C1 segment of cervical spinal cord (tissue), 14 donors: ENCODE measurements at places on chromosomes 11 and 22.

DNA sequence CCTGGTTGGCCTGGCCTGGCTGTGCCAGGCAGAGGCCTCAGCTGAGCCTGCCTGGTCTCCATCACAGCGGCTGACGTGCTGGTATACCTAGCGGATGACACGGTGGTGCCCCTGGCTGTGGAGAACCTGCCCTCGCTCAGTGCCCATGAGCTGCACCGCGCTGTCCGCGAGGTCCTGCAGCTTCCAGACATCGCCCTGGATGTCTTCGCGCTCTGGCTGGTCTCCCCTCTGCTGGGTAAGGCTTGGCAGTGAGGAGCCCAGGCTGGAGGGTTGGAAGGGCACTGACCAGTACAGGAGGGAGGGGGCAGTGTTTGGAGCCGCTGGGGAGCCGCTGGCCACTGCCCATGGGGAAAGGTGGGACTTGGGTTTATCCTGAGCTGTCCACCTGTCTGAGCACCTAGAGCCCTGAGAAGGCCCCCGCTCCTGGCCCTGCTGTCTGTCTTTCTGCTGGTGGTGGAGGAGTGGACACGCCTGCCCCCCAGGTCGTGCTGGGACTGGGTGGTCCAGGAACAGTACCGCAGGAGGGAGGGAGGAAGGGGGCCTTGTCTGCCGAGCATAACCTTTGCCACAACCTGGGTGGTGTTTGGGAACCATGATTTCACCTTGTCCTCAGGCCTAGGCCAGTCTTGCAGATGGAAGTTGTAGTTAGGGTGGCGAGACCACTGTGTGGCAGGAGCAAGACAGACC, 3.0 kb downstream of the FRMD8 start:
- no peak for DNase-seq

- DNase-seq, result no peak
Observed at GRCh38 chr22:21961886-21962654, 9.4 kb upstream of the PPM1F start.

DNA sequence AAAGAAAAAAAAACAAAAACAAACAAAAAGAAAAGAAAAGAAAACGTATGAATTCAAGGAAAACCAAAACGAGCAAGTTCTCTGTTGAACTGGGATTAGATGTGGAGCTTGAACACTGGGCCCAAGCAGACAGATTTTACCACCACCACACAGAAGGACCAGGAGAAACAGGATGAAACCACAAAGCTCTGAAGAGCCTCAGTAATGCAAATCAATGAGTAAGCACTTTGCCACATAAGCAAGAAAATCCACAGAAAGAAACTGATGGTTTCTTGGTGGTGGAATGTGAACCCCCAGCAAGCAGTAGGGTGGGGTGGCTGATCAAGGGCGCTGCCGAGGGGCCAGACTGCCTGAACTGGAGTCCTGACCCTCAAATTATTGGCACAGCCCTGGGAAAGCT, 50.9 kb upstream of the NFRKB start:
- no peak for DNase-seq

DNA sequence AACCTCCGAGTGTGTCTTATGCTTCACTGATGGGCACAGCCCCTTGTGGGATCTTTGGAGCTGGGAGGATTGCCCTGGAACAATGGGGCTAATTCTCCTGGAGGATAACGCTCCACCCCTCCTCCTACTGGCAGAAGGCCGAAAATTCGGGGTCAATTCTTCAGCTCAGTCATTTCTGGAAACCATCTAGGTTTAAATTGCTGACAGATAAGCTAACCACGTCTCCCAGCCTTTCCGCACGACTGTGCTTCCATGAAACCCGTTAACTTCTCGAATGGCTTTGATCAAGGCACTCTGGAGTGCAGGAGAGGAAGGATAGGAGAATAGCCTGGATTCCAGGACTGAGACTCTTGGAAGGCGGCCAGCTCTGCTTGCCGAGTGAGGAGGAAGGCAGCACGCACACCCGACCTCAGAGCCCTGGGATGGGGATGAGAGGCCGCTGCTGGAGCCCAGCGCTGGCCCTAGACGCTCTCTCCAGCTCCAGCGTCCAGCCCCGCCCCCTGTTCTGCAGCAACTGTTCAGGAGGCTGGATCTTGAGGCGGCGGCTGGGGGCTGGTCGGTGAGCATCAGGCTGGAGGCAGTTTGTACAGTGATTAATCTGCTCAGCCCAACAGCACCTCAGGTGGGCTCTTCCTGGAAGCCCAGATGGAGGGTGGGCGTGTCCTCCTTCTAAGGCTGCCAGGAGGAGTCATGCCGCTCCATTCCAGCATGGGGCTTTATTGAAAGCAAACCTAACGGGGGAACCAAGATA, 176.7 kb upstream of the NCAM1 start:
- DNase-seq, result no peak

GRCh38 chr11:126573325-126573978, 218.0 kb downstream of the ST3GAL4 start:
- DNase-seq, result no peak

GRCh38 chr11:44833877-44834452, 107.2 kb downstream of the TSPAN18 start:
- no peak for DNase-seq

DNA sequence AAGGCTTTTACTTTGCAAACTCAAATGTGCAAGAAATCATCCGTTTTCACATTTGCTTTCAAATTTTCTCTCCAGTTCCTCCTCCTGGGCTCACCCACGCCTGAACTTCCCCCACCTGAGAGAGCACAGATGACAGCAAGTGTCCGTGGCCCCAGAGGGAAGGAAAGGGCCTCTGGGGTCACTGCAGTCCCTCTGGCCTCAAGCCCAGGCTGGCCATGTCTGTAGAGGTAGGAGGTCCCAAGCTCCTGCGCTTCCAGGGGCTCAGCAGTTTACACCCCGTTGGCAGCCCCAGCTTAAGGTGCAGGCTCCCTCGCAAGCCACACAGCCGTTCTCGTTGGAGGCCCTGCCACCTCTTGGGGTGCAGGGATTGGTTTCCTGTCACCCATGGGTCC, 40.5 kb upstream of the PRDM11 start:
- no peak for DNase-seq

GRCh38 chr11:73312851-73313327, 4.8 kb downstream of the ARHGEF17 start:
- DNase-seq, result no peak

- no peak for DNase-seq
Observed at GRCh38 chr22:43313244-43313889, 29.8 kb downstream of the SCUBE1 start.

GRCh38 chr11:62505059-62505439, 41.6 kb downstream of the AHNAK start:
- peak; percentile 12 for DNase-seq

GRCh38 chr11:132852361-132852760, 679.9 kb downstream of the OPCML start:
- no peak for DNase-seq

- no peak for DNase-seq
Observed at GRCh38 chr11:74072721-74073120, 63.8 kb upstream of the UCP3 start.

DNA sequence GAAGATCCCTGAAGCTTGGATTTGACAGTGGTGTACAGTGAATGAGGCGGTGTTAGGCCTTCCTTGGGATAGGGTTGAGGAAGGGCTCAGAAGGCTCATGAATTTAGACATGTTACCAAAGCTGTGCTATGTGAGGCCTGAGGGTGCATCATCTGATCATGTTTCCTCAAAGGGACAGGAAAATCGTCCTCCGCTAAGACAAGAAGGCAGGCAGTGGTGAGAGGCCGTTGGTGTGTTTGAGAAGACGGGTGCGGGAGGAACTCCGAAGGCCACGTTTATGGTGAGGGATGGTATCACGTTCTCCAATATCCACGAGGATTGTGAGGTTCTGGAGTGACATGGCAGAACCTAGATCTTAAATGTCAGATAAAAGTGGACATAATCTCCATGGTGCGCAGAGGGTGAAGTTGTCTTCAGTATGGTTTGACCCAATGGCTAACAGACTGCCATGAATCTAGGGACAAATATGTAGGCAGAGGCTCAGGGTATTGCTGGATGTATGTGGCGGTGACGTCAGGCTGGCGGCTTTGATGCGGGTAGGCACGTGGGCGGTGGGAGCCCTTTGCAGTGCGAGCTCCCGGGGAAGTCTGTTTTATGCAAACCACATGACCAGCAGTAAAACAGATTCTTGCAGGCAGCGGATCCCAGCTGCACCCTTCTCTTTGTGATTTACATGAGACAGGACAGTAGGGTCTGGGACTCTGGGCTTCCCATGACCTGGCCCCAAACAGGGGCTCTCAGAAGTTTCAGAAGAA, 242.3 kb upstream of the B3GAT1 start:
- no peak for DNase-seq

- DNase-seq, result no peak
Observed at GRCh38 chr11:133639408-133639807, 107.1 kb upstream of the OPCML start.

DNA sequence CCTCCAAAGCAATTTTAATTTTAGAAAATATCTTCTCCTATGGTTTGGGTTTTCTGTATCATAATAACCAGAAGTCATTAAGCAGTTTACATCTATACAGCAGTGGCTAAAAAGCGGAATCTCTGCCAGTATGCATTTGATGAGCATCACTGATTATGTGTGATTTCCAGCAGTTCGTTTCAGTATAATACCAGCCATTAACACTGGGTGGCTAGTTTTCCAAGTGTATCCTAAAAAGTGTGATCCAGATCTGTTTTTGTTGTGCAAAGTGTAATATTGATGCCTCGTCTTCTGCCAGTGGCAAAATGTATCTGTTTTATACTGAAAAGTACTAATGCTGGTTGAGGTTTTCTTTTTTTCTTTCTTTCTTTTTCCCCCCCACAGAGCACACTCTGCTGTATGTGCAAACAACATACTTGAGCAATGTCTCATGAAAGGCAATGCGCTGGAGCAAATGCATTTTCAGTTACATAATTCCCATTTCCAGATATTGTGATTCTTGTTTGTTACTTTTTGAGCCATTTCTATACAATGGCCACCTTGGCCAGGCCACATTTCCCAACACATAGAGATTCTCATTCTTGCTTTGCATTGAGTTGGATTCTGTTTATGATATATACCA, 64.2 kb downstream of the SLC36A4 start:
- DNase-seq, result no peak

DNA sequence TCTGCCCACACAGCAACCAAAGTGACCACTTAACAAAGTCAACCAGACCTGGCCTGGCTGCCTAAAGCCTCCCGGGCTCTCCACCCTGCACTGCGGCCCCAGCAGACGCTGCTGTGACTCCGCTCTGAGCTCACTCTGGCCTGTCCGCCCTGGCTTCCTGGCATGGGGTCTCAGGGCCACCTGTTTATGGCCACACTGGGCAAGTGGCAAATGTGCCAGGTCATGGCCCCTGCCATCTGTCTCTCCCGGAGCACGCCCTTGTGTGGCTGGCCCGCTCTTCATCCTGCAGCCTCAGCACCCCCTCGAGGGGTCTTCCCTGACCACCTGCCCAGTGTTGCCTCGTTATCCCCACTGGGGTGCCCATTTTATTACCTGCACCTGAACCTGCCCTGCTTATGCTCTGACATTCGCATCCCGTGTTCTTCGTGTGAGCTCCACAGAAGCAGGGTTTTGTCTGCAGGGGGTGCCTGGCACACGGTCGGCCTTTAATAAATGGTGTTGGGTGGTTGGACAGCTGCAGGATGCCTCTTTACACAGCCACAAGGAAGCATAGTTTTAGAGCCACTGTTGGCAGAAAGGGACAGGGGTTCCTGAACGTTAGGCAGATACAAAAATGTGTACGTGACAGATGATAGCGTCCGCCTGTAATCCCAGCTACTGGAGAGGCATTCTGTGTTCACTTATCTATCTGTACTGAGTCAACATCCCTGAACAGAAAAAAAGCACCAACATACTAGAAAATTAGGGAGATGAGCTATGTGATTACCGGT, 785.6 kb downstream of the TBC1D22A start:
- no peak for DNase-seq

DNA sequence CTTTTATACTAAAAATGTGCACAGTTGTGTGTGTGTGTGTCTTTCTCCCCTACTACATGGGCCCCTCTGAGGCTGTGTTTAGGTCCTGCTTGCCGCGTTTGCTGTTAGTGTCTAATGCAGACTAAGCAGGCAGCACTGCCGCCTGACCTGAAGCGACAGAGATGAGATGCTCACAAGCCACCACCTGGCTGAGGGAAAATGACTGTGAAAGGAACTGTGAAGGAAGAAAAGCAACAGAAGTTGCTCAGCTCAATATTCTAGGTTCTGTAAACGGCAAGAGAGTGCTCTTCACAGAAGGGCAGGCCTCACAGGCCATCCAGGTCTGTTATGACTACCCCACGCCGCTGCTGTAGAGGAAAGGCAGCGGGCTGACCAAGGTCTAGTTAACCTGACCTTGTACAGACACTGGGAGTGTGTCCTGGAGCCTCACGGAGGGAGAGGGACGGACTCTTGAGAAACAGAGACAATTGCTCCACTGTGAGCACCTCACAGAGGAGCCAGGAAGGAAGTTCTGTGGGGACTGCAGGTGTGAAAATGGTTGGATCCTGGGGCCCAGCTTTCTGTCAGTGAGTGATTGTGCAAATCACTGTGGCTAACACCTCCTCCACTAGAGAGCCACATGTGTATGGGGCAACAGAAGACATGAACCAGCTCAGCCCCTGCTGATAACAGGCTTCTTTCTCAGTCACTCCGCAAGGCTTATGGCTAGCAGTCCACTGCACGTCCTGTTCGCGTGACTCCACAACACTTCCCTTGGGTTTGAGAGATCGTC, 31.3 kb upstream of the YPEL1 start:
- no peak for DNase-seq

- DNase-seq, result no peak
Observed at GRCh38 chr22:45059296-45059695, 49.5 kb upstream of the PHF21B start.

DNA sequence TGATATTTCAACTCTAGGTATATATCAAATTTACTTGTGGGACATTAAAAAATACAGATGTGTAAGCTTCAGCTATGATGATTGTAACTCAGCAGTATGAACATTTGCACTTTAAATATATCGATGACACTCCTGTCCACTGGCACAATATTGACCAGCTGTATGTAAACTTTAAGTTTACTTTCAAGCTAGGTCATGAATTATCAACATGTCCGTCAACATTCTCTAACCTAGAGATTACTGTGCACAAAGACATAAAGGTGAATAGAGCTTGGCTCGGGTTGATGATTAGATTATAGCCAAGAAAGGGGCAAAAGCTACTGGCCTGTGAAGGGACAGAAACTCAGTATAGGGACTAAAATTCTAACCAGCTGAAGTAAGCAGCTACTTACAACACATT, 286.6 kb downstream of the SWAP70 start:
- DNase-seq, result no peak
